ENCODE measurements at places on chromosomes 7 and 10.

DNA sequence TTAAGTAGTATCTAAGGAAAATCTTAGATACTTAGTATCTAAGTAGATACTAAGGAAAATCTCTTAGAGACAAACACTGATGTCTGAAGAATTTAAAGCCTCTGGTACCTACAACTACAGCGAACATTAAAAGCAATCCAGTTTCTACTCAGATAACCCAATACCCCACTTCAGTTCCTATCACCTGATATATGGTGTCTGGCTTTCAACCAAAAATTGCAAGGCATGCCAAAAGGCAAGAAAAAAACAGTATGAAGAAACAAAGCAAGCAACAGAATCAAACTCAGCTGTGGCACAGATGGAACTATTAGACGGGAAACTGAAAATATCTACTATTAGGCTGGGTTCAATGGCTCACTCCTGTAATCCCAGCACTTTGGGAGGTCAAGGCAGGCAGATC, 31.1 kb downstream of the ARHGAP12 start:
- no peak for ATAC-seq

DNA sequence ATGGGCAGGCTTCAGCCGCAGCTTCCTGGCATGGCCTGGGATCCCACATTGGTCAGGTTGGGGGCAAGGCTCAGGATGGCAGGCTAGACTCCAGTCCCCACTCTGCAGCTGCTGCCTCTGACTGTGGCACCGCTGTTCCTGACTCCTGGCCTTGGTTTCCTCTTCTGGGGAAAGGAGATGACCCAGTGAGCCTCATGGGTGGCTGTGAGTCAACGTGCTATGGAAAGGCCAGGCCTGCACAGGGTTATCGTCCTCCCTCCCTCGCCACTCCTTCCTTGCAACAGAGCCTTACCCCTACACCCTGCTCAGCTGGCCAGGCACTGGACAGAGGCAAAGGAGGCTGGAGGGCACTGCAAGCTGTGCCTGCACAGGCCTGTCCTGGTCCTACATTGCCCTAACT, 36.1 kb upstream of the CHST15 start:
- ATAC-seq = no peak

DNA sequence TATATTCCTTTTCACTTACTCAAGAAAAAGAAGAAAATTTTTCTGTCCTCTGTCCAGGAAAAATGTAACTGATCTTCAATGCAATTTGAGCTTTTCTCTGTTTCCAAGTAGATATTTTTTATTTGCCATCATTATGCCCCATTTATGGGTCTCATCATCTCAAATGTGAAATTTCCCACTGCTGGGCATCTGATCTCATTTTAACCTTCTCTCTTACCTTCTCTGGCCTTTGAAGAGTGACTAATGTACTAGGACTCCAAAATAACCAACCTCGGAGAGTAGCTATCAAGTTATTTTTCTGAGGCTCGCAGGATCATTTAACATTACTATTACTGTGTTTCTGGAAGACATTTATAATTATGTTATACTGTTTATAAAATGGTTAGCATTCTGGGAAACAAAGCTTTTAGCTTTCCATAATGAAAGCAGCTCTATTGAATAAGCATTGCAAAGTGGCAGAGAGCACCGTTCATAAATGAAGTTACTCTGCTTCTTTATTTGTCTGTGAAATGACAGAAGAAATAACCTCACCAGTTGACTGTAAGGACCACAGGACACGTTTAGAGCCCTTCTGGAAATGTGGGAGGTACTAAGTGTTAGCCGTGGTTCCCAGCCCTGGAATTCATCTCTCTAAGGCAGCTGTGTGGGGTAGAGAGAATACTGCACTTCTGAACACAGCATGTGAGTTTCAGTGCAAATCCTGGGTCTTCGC, 33.3 kb upstream of the NMT2 start:
- peak; percentile 64 for ATAC-seq

GRCh38 chr7:128934361-128935341, 3.1 kb upstream of the IRF5 start:
- ATAC-seq = no peak

GRCh38 chr10:72847681-72848080, 45.9 kb upstream of the OIT3 start:
- ATAC-seq = no peak

GRCh38 chr7:122383934-122384333, 79.4 kb upstream of the FEZF1 start:
- no peak for ATAC-seq

DNA sequence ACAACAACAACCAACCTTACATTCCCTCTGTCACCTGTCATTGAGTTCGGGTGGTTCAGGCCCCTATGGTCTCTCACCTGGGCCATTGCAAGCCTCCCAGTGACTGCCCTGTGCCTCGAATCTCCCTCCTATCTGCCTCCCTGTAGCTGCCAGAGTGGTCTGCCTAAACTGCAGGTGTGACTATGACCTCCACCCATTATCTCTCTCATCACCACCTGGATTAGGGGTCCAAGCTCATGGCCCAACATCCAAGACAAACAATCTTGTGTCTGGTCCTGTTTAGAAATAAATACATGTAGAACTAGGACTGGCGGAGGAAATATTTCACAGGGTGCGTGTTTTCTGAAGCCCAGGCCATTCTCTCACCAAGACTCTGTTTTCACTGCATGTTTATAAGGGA, 146.6 kb downstream of the HERPUD2 start:
- no peak for ATAC-seq

- ATAC-seq = no peak
Observed at GRCh38 chr7:16144361-16144760, 277.0 kb downstream of the CRPPA start.

- ATAC-seq = no peak
Observed at GRCh38 chr10:8618834-8619233, 564.3 kb downstream of the GATA3 start.

- ATAC-seq = no peak
Observed at GRCh38 chr7:108097703-108098102, 32.5 kb downstream of the LAMB4 start.

DNA sequence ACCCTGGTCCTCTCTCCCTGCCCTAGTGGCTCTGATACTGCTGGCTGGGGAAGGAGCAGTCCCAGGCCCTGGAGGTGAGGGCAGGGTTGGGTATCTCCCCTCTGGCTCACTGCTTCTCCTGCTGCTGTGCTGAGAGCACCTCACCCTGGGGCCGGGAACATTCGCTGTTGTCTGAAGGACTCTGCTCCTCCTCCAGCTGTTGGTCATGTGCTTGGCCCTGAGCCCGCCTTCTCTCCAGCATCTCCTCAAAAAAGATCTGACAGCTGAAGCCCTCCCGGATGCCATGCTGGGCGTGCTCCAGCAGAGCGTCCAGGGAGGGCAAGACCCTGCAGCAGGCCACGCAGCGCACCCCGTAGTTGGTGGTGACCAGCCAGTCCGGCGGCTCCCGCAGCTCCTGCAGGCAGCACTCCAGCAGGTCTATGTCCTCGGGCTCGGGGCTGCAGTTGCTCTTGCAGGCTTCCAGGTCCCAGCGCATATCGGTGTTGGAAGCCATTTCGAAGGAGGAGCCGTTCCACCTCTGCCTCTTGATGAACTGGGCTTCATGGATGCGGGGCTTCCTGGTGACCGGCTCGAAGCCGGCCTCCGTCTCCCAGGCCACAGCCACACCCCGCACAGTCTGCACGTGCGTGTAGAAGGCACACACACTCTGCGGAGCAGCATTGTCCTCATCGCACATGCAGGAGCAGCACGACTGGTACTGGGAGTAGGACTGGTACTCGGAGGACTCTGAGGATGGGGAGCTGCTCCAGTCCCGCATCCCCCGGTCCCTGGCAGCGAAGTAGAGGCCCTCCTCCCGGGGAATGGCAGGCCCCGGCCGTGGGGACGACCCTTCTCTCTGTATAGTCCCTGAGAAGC, 2.1 kb downstream of the FAM170B start:
- ATAC-seq = no peak

- ATAC-seq = no peak
Observed at GRCh38 chr7:157220916-157221569, 82.3 kb downstream of the UBE3C start.

DNA sequence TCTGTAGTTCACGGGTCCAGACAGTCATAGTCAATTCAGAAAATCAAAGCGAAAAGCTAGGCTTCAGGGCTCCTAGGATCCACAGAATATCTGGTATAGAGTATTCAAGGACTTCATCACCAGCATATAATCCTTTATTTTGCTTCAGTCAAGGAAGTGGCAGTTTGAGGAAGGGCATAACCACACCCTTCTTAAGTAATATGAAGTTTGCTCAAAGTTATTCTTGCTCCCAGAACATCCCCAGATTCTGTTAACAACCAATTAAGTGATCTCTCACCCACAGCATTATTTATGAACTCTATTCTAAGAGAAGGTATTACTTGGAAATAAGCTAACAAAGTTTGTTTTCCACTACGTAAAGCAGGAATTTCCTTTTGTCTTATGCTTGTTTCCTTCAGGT, 13.2 kb downstream of the CWF19L1 start:
- no peak for ATAC-seq

DNA sequence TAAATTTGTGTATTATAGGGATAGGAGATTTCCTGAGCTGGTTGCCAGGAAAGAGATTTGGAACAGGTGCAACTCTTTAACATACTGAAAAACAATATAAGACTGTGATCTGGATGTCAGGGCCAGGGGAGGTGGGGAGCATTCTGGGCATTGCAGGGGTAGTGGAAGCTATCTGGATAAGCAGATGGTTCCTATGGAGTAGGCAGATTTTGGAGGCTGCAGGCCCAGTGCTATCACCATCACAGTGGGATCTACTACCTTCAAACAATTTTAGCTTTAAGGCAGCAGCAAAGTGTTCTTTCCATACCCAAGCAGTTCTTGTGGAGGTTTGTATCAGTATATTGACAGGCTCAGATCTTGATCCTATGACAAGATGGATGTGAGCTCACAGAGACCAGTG, 71.1 kb downstream of the ADAM22 start:
- no peak for ATAC-seq

DNA sequence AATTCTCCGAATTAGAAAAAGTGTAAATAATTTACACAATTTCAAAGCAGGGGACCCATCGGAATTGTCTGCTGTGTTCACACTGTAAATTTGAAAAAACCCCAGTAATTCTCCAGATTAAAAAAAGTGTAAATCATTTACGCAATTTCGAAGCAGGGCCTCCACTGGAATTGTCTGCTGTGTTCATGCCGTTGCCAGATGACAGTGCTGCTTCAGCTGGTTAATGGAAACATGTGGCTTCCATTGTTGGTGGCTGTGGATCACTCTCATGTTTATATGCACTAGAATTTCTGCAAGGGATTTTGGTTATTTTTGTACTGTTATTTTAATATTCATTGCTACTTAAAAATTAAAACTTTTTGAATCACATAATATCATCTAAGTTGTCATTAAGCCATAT, 88.8 kb upstream of the ELMO1 start:
- ATAC-seq = no peak

- ATAC-seq = no peak
Observed at GRCh38 chr7:42877862-42878261, 34.0 kb downstream of the C7orf25 start.

GRCh38 chr10:22229802-22230157, 12.0 kb upstream of the EBLN1 start:
- no peak for ATAC-seq

DNA sequence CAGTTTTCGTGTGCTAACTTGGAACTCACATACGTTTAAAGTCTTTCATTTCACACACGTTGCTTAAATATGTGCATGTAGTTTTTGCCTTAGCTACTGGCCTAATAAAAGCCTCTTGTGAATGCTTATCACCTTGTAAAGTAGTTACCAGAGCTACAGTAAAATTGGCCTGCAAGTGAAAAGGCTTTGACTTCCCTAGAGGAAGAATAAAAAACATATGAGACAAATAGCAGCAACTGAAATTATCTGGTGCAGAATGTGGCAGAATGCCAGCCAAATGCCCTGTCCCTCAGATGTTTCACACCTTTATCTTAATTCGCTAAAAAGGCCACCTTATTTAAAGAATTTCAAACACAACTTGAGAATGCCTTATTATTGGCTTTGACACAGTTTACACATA, 28.1 kb upstream of the RPA3 start:
- ATAC-seq = no peak

DNA sequence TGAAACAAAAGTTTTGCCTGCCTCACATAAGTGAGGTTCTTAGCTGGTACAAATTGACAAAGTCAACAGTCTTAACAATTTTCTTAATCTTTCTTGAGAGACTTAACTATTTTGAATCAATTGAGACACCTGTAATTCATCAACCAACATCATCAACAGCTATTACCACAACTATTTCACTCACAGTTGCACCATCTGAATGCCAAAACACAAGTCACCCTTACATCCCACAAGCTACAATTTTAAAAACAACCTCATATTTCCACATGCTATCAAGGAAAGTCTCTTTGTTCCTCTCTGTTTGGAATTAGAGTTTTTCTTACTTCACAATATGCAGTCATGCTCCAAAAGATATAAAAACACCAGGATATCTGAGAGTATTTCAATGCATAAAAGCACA, 4.9 kb downstream of the SMURF1 start:
- no peak for ATAC-seq

- ATAC-seq = no peak
Observed at GRCh38 chr7:147524726-147525250, 1065.8 kb upstream of the C7orf33 start.

- ATAC-seq = no peak
Observed at GRCh38 chr10:80542652-80543318, 5.1 kb downstream of the SH2D4B start.

DNA sequence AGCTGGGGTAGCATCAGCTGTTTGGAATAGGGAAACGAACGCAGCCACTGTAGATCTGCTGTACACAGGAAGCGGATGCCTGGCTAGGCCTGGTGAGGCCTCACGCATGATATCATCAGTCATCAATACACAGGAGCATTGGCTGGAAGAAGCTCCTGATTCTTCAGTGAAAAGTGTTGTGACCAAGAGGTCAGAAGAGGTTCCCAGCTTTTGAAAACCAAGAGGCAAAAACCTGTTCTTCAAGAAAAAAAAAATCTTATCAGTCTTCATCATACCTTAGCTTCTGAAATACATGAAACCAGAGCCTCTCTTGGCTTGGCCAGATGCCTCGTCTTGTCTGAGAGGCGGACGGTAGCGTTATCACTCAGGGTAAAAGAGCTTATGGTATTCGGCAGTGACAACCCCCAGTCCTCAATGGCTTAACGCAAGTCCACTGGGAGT, 139.3 kb upstream of the TCF7L2 start:
- no peak for ATAC-seq

DNA sequence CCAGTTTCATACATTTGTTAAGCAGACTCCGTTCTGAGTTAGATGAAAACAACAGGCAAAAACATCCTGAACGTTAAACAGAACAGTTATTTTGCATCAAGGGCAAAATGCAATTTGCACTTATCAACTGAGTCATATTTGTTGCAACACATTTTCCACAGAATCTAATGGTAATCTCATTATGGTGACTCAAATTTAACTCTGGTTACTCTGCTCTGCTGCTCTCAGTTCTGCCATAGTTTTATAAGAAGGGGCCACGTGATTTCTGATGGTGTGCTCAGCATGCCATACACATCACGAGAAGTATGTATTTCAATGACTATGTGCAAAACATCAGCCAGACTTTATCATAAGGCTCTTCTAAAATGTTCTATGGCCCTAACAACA, 148.8 kb downstream of the CHCHD3 start:
- peak; percentile 83 for ATAC-seq

DNA sequence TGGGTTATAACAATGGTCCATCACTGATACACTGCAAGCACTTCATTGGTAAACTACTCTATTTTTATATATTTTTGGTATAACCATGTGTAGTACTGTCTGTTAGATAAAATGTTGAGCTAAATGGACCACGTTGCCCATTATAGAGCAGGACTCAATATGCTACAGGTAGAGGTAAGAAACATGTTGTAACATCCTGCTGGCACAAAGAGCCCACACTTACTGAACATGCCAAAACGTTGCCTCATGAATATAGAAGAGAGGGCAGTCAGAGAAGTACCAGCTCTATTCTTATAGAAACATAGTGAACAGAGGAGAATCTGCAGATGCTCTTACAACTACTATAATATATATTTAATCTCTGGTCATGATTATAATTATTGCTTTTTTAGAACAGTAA, 18.4 kb upstream of the MET start:
- ATAC-seq = peak; percentile 36
